ENCODE measurements at places on chromosomes 1 and 21. TPM values are rescaled to one million over a fixed set of nuclear protein-coding genes. Genes with fewer than 3 reads are reported as not detected.

The CELA2A gene
- not detected for total RNA-seq

The AVPR1B gene
- total RNA-seq, result 0.05 TPM

The SLC1A7 gene
- not detected for total RNA-seq

The SLFNL1 gene
- total RNA-seq, result 0.51 TPM

The ARPC5 gene
- total RNA-seq, result 229 TPM

The VSIG8 gene
- total RNA-seq, result 0.09 TPM

The TCHHL1 gene
- total RNA-seq, result not detected

The GCSAML gene
- total RNA-seq, result not detected

The TPTE gene
- total RNA-seq, result not detected

The WDR64 gene
- 0.17 TPM for total RNA-seq

The FAM78B gene
- total RNA-seq, result 1.2 TPM

The PERM1 gene
- not detected for total RNA-seq

The KCNJ6 gene
- not detected for total RNA-seq

The STYXL2 gene
- not detected for total RNA-seq

The PRXL2B gene
- total RNA-seq, result 128 TPM

The ALX3 gene
- not detected for total RNA-seq

The LCE1D gene
- not detected for total RNA-seq

The C1orf74 gene
- total RNA-seq, result 2.2 TPM

The WNT3A gene
- total RNA-seq, result not detected

The MYBPH gene
- not detected for total RNA-seq

The SLC41A1 gene
- total RNA-seq, result 22.8 TPM

The LRRC42 gene
- total RNA-seq, result 23.6 TPM

The TRIM67 gene
- total RNA-seq, result not detected

The CRYAA gene
- total RNA-seq, result not detected

The NID1 gene
- total RNA-seq, result 425 TPM

The TRABD2B gene
- total RNA-seq, result not detected
